SHP77 (cell line): ENCODE measurements at places on chromosomes 16 and 17.
A peak's percentile ranks its signal among the peaks of the same experiment; 100 is the strongest.

- DNase-seq = no peak
These were observed 817 bp downstream of the NDUFAF8 start for GRCh38 chr17:81239714-81240555.

DNA sequence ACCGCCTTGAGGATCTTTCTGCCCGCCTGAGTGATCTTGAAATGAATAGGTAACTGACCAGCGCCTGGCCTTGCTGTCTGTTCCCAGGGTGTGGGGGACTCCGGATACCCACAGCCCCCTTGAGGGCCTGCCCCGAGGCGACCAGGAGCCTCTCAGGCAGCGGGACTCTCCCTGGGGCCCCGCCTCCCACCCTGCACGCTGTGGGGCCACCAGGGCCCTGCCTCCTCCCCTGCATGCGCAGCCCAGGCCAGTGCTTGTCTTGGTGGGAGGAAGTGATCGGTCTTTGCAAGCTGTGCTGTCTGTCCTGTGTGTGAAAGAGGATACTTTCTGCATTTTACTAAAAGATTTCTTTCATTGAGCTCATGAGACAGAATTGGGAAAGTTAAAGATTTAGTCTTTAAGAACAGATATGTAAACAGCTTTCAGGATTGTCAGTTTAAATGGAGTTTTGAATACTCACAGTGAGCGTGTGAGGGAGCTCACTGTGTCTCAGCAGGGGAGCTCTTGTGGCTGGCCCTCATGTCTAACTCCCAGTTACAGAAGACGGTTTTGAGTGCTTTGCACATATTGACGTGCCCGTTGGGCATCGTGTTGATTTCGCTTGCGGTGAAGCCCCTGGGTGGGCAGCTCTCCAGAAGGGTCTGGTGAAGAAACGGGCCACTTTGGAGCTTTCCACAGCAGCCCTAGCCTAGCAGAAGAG, 36.1 kb upstream of the CAPN15 start:
- DNase-seq = no peak

GRCh38 chr17:61967729-61968128, 39.9 kb upstream of the INTS2 start:
- no peak for DNase-seq

DNA sequence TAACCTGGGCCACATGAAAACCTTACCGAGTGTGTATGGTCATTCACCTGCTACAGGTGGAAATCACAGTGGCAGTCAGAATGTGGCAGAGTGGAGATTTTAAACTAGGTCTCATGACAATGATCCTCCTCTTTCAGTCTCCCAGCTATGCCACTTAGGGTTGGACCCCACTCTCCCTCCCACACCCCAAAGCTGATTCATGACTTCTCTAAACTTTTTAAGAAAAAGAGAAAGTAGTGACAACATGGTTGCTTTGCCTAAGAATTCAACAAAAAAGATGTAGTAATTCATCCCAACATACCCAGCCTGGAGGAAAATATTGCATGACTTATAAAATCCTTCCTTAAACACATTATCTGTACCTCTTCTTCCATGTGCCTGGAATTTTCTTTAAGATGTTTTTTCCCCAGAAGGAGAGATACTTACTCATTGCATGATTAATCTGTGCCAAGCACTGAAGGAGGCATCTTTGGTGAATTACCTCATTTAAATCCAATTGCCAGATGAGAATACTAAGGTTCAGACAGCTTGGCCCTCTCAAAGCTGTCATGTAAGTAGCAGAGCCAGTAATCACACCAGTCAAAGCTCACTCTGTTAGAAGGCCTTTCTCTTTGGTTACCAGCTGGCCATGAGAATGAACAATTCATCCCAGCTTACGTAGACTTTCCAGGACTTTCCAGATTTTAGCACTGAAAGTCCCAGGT, 119.9 kb downstream of the COPRS start:
- DNase-seq = no peak

- DNase-seq = no peak
These were observed 27.2 kb downstream of the CDR2 start for GRCh38 chr16:22347100-22347820.

GRCh38 chr16:17026600-17027242, 444.0 kb downstream of the XYLT1 start:
- no peak for DNase-seq

DNA sequence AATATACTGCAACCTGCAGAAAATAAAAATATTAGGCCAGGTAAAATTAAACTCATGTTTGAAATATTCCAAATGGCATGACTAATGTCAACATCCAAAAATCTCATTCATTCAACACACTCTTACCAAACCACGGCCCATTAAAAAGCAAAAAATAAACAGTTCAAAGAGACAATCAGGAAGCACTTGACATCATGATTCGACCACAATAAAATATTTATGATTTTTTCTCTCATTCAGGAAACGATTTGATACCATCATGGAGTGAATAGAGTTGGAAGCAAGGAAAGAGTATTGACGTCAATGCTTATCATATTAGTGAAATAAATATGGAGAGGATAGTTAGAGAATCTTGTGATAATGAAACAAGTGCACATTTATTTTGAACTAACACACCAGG, 354.1 kb downstream of the KCNJ2 start:
- DNase-seq = peak; percentile 70

DNA sequence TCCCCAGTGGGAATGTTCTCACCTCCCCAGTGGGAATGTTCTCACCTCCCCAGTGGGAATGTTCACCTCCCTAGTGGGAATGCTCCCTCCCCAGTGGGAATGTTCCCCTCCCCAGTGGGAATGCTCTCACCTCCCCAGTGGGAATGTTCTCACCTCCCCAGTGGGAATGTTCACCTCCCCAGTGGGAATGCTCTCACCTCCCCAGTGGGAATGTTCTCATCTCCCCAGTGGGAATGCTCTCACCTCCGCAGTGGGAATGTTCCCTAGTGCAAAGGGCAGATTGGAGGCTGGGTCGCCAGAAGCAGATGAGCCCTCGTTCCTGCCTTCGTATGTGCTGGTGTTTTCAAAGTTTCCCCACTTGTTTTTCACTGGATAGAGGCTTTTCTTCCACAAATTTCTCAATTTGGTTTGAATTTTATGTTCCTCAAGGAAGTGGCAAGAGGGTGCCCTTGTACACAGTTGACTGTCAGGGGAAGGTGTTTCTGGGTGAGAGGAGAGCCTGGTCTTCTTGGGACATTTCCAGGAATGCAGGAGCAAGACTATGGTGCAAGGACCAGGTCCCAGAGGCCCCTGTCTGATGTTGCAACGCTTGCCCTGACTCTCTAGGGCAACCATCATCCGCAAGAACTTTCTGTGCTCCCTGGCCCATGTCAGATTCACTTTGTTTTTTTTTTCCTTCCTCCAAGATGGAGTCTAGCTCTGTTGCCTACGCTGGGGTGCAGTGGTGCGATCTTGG, 34.0 kb downstream of the TRARG1 start:
- no peak for DNase-seq

GRCh38 chr16:56281249-56281805, 90.0 kb downstream of the GNAO1 start:
- no peak for DNase-seq

GRCh38 chr16:81440888-81441761, 3.5 kb upstream of the CMIP start:
- DNase-seq = no peak

DNA sequence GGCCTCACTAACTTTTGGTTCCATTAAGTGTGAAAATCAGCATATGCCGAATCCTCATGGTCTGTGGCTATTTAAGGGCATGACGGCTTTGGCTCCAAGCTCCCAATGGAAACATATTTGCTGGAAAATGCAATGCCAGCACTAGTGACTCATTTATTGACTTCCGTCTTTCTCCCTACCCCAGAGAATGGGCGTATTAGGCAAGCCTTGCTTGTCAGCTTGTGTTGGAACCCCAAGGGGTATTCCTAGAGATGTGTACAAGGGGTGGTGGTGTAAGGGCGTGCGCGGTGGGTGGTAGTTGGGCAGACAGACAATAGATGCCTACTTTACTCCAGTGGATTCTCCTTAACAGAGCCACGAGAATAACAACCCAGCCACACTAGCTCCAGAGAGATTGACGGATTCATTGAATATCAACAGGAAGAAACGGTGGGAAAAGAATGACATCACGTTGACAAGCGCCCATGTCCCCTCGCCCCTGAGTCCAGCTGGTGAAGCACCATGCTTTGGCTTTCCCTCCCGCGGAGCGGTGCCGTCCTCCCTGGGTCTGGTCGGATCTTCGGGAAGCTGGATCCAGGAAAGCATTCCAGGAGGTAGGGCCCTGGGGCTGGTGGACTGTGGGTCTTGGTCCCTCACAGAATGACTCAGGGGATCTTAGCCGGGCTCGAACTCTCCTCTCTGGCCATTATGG, 10.3 kb downstream of the CD300LB start:
- DNase-seq = no peak

- peak; percentile 74 for DNase-seq
These were observed 34.0 kb downstream of the YPEL2 start for GRCh38 chr17:59365383-59365981.

DNA sequence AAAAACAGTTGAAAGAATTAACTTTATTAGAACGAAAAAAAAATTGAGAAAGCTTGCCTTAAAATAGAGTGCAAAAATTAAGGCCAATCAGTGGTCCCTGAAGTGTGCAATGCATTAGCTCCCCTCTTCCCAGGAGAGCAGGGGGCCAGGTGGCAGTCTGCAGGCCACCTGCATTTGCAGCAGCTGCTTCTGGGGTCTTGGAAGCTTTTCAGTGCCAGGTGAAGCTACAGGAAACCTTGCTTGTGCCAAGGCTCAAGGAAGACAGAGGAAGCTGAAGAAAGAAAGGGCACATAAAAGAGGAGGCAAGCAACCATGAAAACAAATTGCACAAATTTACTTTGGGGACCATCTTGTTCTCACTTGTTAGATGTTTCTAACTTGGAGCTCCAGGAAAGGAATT, 50.5 kb upstream of the MTMR4 start:
- no peak for DNase-seq

DNA sequence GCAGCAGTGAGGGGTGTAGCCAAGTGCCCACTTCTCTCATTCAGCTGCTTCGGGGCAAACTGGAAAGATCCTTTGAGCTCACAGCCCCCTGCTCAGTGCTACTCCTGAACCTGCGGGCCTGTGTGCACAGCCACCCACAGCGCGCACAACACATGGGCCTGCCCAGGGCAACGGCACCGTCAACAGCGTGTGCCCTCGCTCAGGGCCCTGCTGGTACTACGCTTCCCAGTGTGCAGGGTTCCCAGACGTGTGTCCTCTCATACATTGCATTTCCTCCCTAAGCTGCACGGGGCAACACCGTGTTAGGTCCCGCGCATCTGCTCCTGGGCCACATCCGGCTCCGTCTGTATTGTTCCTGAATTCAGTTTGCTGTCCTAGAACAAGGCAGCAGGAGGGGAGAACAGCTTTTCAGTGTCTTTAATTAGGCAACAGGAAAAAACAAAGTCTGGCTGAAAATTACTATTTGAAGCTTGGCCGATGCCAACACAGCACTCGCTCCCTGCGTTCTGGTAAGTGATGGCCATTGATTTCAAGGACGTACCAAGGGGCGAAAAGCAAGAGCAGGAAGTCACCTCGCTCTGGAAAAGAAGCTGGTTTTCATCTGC, 15.2 kb downstream of the MRM3 start:
- no peak for DNase-seq

DNA sequence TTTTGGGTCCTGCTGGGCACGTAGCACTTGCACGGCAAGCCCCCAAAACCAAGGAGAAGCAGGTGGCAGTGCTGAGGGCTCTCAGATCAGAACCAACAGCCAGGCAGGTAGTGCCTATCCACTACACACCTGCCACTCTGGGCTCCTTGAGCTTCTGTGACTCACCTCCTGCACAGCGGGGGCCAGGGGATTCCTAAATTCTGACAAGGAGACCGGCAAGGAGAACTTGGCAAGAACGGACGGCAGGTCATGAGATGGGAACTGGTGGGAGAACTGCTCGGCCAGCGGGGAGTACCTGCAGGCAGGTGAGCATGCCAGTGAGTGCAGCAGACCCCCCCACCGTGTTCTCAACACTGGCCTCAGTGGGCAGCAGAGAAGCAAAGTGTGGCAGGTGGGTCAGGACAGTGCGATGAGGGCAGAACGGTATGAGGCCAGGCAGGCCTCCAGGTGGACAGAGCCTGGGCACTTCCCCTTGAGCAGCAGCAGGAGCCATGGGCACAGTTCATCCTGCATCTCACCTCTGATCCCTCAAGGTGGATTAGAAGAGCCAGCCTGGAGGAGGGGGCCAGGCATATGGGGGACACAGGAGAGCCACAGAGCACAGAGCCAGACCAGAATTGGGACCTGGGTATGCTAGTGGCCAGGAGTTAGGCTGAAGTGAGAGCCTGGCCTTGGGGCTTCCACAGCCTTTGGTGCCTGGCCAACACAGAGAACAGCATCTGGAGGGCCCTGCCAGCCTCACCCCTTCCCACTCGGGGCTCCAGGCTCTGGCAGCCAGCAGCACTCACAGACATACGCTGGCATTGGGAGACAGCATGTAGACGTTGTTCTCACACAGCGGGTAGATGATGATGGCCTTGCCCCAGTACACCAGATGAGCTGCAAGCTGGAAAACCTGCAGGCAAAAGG, 14.7 kb downstream of the MPG start:
- DNase-seq = no peak

- peak; percentile 22 for DNase-seq
These were observed 12.1 kb downstream of the HSD3B7 start for GRCh38 chr16:30996985-30997724.

DNA sequence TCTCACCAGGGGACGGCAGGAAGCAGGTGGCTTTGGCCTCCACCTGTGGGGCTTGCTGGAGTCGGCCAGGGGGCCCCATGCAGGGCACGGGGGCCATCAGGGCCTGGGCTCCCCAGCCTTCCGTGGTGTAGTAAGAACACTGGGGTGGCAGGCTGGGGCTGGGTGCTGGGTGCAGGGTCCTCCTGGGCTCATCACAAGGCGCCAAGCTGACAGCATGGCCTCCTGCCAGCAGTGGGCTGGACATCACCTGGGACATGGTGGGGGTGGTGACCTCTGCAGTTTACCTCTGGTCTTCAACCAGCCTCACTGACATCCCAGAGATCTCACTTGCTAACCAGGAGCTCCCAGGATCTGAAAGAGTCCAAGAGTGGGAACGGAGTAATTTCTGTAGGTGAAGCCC, 5.3 kb downstream of the TNS4 start:
- DNase-seq = no peak

DNA sequence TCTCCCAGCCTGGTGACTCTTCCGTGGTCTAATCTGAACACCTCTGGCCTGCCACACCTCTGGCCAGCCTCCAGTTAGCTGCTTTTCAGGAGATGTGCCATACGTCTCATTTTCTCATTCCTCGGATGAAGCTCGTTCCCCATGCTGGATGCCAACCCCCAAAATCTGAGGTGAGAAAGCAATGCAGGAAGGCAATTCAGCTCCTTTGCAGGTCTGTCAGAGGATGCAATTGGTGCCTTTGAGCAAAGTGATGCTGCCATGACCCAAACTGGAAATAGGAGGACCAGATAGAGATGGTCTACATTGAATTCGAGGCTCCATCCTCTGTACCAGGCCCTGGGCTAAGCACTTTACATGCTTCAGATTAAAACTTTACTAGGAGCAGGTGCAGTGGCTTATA, 11.0 kb upstream of the CUEDC1 start:
- DNase-seq = no peak

DNA sequence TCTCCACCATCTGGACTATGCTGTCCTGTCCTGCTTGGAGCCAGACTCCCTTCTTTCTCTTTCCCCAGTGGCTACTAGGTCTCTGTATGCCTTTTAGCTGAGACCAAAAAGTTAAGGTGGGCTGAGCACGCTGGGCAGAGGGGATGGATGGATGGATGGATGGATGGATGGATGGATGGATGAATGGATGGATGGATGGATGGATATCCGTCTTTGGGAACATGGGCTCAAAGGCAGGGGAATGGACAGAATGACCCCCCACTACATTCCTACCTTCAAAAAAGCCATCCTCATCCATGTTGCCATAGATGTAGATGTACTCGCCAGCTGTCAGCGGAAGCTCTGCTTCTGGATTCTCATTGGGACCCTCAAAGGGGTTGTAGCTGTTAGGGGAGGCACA, 12.8 kb downstream of the TSPOAP1 start:
- DNase-seq = no peak

GRCh38 chr16:75306099-75306762, 54.8 kb upstream of the BCAR1 start:
- DNase-seq = no peak
